ENCODE measurements at places on chromosomes 13 and 19. TPM values are rescaled to one million over a fixed set of nuclear protein-coding genes. Genes with fewer than 3 reads are reported as not detected.

Gene DAPK3
- total RNA-seq: 45.3 TPM

GRCh38 chr19:2269244-2270156 lies 12.5 kb downstream of the PEAK3 start:
- peak; percentile 98 for DNase-seq
- peak overlapping the region; percentile 100 for H3K4me3 ChIP-seq
- peaks cover 13% of the 10 kb centered on the region for H3K36me3 ChIP-seq
- peaks cover 52% of the 10 kb centered on the region for H3K4me1 ChIP-seq
- no peaks in the 10 kb centered on the region for H3K27me3 ChIP-seq

- H3K36me3 ChIP-seq: peaks cover 28% of the 10 kb centered on the region
- H3K27me3 ChIP-seq: no peaks in the 10 kb centered on the region
- peak within 1 kb of the TSS; percentile 22 for H3K4me3 ChIP-seq
- DNase-seq: peak; percentile 93
- H3K27ac ChIP-seq: peak within 1 kb of the TSS; percentile 70
- H3K4me1 ChIP-seq: peaks cover 6% of the 10 kb centered on the region
Measured at GRCh38 chr19:51887522-51888498, at the start of gene ZNF577. TSS of gene ZNF577 (minus strand) at chr19:51887951. CDS start at chr19:51880382, 7,569 bp downstream.

Gene PIK3R2
- 22.5 TPM for total RNA-seq

- DNase-seq: no peak
- H3K4me3 ChIP-seq: no peak overlapping the region
- peaks cover 4% of the 10 kb centered on the region for H3K4me1 ChIP-seq
- no peak overlapping the region for H3K27ac ChIP-seq
- no peaks in the 10 kb centered on the region for H3K27me3 ChIP-seq
Measured at GRCh38 chr19:43674596-43674995, 4.6 kb upstream of the PLAUR start.

DNA sequence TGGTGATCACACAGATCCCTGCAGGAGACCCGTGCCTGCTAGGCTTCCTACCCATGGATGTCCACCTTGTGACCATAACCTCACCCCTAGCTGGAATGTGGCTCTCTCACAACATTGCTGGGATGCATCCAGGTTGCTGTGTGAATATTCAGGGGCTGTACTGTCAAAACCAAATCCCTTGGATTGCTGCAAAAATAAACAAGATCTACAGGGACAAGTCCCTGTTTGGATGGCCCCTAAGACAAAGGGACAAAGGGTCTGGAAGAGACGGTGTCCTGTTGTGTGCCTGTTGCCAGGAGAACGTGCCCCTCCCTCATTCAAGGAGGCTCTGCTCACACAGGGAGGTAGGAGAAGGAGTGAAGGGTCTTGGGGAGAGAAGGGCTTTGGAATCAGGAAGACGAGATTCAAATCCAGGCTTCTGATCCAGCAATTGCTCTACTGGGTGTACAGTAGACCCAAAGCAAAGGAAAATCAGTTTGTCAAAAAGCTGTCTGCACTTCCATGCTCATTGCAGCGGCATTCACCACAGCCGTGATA lies 89.2 kb upstream of the WASF3 start:
- no peaks in the 10 kb centered on the region for H3K4me1 ChIP-seq
- no peak overlapping the region for H3K27ac ChIP-seq
- H3K36me3 ChIP-seq: no peaks in the 10 kb centered on the region
- peak; percentile 27 for DNase-seq

Gene FXYD3
- total RNA-seq: not detected

Gene CYP4F8
- not detected for total RNA-seq

Gene PSG6
- not detected for total RNA-seq

DNA sequence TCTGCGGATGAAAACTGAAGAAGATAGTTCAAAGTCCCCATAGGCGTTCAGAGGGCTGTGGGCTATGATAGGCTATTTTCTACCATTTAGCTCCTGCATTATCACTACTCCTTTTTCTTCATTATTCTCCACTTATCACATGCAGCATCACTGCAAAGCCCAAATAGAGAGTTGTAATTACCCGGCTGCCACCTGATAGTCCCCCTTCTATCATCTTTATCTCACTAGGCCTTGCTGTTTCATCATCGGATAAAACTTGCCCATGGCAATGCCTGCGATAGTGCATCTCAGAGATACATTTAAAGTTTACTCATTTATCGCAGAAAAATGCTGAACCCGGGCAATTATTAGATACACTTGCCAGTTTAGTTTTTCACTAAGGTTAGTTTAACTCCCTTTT lies 82.9 kb upstream of the SOX21 start:
- DNase-seq: no peak
- no peak overlapping the region for H3K4me3 ChIP-seq
- H3K36me3 ChIP-seq: no peaks in the 10 kb centered on the region
- H3K4me1 ChIP-seq: no peaks in the 10 kb centered on the region
- no peaks in the 10 kb centered on the region for H3K27me3 ChIP-seq

DNA sequence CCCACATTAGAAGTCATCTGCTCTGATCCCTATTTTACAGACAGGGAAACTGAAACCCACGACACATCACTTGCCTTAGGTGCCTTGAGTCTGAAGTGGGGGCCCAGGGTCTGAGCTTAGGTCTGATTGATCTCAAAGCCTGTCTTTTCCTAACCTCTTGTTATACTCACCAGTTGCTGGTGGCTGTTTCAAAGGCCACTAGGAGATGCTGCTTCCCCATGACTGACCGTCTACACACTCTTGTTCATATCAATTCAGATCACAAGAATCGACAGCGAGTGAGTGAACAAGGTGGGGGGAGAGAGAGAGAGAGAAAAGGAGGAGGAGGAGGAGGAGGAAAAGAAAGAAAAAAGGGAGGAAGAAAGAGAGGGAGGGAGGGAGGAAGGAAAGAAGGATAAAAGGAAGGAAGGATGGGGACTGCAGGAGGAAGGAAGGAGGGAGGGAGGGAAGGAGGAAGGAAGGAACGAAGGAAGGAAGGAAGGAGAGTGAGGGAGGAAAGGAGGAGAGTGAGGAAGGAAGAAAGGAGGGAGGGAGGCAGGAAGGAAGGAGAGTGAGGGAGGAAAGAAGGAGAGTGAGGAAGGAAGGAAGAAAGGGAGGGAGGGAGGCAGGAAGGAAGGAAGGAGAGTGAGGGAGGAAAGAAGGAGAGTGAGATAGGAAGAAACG lies 3.3 kb downstream of the OR10H1 start:
- no peaks in the 10 kb centered on the region for H3K27me3 ChIP-seq
- no peak overlapping the region for H3K27ac ChIP-seq
- H3K4me3 ChIP-seq: no peak overlapping the region
- no peak for DNase-seq
- H3K4me1 ChIP-seq: no peaks in the 10 kb centered on the region

DNA sequence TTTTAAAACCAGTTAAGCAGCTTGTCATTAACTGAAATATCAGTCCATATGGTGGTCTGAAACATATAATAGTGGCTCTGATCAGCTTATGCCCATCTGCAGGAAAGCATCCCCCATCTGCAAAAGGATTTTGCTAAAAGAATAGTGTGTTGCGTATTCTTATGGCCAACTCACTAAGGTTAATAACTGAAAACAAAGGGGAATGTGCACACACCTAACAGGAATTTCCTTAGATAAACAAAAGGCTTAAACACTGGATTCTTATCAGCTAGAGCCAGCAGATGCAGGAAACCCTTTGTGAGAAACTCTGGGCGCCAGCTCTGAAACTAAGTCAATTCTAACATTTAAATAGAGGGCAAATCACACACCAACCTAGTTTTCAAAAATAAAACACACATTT lies 22.1 kb downstream of the VPS36 start:
- peaks cover 22% of the 10 kb centered on the region for H3K36me3 ChIP-seq
- no peaks in the 10 kb centered on the region for H3K4me1 ChIP-seq
- no peak for DNase-seq
- no peak overlapping the region for H3K27ac ChIP-seq
- H3K27me3 ChIP-seq: no peaks in the 10 kb centered on the region

All from thyroid gland (tissue), 4 donors.